ENCODE measurements at places on chromosomes 3 and 15.

- no peak overlapping the region for H3K27ac ChIP-seq
- H3K4me1 ChIP-seq = peaks cover 1% of the 10 kb centered on the region
- no peak for DNase-seq
- no peaks in the 10 kb centered on the region for H3K36me3 ChIP-seq
- H3K4me3 ChIP-seq = no peak overlapping the region
These were observed 52.6 kb upstream of the PTX3 start for GRCh38 chr3:157384031-157384430.

DNA sequence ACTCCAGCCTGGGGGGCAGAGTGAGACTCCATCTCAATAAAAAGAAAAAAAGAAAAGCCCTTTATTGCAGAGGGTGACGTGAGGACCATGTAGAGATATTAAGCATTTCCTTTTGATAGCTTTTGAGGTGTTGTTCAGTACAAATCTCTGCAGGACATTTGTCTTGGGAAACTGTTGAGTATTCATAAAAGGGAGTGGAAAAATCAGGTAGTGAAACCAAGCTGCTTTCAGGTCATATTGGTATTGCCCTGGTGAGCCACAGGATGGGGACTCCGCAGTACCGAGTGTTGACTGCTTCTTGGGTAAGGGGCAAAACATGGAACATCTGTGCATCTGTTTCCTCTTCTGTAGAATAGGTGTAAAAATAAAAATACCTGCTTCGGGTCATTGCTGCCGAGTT is 9.9 kb downstream of the ITPR1 start:
- no peaks in the 10 kb centered on the region for H3K27me3 ChIP-seq
- no peak overlapping the region for H3K27ac ChIP-seq
- no peak overlapping the region for H3K4me3 ChIP-seq
- peaks cover 4% of the 10 kb centered on the region for H3K36me3 ChIP-seq

DNA sequence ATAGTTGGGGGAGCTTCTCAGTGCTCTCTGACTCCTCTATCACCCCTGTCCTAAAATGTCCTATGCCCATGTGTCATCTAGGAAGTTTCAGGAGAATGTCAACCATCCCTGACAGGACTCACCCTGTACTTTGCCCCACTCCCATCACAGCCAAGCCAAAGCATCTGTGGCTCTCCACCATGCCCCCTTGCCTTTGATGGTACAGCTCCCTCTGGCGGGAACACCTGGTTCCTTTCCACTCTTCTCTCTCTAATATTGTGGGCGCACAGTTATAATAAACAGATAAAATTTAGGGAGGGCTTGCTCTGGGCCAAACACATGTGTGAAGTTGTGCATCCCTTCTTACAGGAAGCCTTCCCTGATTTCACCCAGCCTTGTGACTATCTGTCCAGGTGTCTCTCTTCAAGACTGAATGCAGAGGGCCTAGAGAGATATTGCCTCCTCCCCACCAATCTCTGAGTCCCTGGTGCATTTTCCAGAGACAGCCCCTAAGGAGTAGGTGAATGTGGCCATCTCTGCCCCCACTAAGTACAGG is 62.8 kb downstream of the ISG20 start:
- no peak for DNase-seq
- H3K27ac ChIP-seq = no peak overlapping the region
- no peaks in the 10 kb centered on the region for H3K36me3 ChIP-seq
- peaks cover 10% of the 10 kb centered on the region for H3K27me3 ChIP-seq

GRCh38 chr15:43249699-43250203 is 17.0 kb downstream of the TGM5 start:
- H3K4me3 ChIP-seq = no peak overlapping the region
- H3K36me3 ChIP-seq = no peaks in the 10 kb centered on the region
- peaks cover 12% of the 10 kb centered on the region for H3K27me3 ChIP-seq
- peaks cover 35% of the 10 kb centered on the region for H3K4me1 ChIP-seq
- peak overlapping the region; percentile 73 for H3K27ac ChIP-seq
- no peak for DNase-seq

GRCh38 chr3:5052247-5052646 is 69.8 kb upstream of the ARL8B start:
- no peaks in the 10 kb centered on the region for H3K36me3 ChIP-seq
- peak overlapping the region; percentile 85 for H3K27ac ChIP-seq
- no peak overlapping the region for H3K4me3 ChIP-seq
- DNase-seq = no peak
- H3K27me3 ChIP-seq = no peaks in the 10 kb centered on the region

- H3K4me3 ChIP-seq = peak overlapping the region; percentile 11
- peaks cover 2% of the 10 kb centered on the region for H3K27me3 ChIP-seq
- peaks cover 18% of the 10 kb centered on the region for H3K4me1 ChIP-seq
These were observed 7.9 kb upstream of the BCL2A1 start for GRCh38 chr15:79978655-79979514.

DNA sequence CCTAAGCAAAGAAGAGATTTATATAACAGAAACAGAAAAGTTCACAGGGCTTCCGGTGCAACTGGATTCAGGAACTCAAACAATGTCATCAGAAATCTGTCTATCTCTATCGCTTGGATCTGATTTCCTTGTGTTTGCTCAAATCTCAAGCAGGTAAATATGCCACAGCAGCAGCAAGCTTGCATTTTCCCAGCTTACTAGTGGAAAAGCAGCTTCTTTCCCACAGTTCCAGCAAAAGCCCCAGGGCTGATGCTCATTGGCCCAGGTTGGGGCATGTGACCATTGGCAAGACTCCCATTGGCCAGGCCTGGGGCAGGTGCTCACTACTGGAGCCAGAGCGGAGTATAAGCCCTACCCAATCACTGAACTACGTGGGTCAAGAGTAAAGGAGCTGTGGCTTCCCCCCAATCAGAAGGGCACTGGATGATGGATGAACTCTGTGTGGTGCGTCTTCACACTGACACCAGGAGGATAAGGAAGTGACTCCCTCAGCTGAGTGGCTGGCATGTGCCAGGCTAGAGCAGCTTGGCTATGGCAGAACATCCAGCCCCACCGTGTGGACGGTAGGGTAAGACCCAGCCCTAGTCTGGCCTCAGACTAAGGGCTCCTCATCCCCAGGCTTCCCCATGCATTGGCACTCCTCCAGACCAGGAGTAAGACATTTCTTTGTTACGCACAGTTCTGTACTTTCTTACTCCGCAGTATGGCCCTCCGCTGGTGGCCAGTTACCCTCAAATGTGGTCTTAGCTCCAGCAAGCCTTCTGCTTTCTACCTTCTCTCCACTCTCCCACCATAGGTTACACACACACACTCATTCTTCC is 13.1 kb upstream of the VIPR1 start:
- peaks cover 28% of the 10 kb centered on the region for H3K4me1 ChIP-seq
- DNase-seq = no peak
- H3K27me3 ChIP-seq = peaks cover 5% of the 10 kb centered on the region
- H3K4me3 ChIP-seq = no peak overlapping the region
- no peaks in the 10 kb centered on the region for H3K36me3 ChIP-seq
- peak overlapping the region; percentile 90 for H3K27ac ChIP-seq

GRCh38 chr3:150146991-150147761 is 176.5 kb upstream of the PFN2 start:
- no peaks in the 10 kb centered on the region for H3K36me3 ChIP-seq
- H3K4me1 ChIP-seq = peaks cover 37% of the 10 kb centered on the region
- H3K27ac ChIP-seq = peak overlapping the region; percentile 93
- no peak for DNase-seq

DNA sequence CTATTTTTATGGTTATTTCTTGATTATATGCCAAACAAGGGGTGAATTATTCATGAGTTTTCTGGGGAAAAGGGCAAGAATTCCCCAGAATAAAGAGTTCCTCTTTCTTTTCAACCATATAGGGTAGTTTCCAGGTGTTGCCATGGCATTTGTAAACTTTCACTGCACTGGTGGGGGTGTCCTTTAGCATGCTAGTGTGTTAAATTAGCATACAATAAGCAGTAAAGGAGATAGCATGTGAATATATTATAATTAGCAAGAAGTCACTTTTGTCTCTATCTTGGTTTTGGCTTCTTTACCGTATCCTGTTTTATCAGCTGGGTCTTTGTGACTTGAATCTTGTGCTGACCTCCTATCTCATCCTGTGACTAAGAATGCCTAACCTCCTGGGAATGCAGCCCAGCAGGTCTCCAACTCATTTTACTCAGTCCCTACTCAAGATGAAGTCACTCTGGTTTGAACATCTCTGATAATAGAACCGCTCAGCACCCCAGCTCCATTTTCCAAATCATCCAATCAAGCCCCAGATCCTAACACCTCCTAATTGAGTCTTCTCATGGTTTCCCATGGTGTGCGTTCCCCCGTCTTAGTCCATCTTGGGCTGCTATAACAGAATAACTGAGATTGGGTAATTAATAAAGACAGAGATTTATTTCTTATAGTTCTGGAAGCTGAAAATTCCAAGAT is 3.4 kb upstream of the SELENOT start:
- H3K27me3 ChIP-seq = no peaks in the 10 kb centered on the region
- no peak for DNase-seq
- peaks cover 41% of the 10 kb centered on the region for H3K4me1 ChIP-seq
- H3K27ac ChIP-seq = no peak overlapping the region

- H3K27me3 ChIP-seq = peaks cover 24% of the 10 kb centered on the region
- no peak overlapping the region for H3K27ac ChIP-seq
- no peak overlapping the region for H3K4me3 ChIP-seq
- DNase-seq = no peak
These were observed 35.6 kb downstream of the KLHL6 start for GRCh38 chr3:183519891-183520290.

DNA sequence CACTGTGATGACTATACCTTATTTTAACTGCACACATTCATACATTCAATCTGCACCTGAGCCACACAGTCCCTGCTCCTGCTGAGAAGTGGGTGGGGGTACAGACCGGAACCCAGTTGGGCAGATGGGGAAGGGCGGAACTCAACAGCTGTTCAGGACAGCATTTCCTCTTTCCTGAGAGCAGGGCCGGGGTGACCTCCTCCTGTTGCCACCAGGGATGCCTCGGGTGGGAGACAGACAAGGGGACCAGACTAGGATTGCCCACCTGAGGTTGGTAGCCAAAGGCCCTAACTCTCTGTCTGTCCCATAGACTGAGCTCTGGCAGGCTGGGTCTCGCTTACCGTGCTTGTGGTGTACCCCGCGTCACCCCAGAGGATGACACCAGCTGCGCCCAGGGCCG is 3.9 kb downstream of the HYAL2 start:
- no peak overlapping the region for H3K4me3 ChIP-seq
- no peak overlapping the region for H3K27ac ChIP-seq
- peaks cover 8% of the 10 kb centered on the region for H3K36me3 ChIP-seq
- DNase-seq = no peak
- H3K4me1 ChIP-seq = peaks cover 47% of the 10 kb centered on the region

DNA sequence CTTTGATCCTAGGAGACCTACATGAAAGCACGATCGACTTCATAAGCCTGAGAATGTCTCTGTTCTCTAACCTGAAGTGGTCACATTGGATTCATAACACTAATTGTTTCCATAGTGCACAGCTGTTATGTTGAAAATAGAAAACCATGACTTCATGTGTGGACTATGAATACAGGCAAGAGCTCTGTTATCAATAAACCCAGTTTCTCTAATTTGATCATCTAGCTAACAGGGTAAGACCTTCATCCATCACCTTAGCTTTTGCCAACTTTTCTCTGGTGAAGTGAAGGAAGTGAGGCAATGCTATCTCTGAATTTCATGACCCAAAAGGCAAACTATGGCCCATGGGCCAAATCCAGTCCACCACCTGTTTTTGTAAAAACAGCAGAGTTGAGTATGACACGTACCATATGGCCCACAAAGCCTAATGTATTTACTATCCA is 27.2 kb downstream of the ABI3BP start:
- DNase-seq = no peak
- H3K27ac ChIP-seq = no peak overlapping the region
- H3K27me3 ChIP-seq = no peaks in the 10 kb centered on the region
- H3K4me3 ChIP-seq = no peak overlapping the region

GRCh38 chr3:167928381-167928780 is 167.3 kb downstream of the GOLIM4 start:
- no peaks in the 10 kb centered on the region for H3K36me3 ChIP-seq
- no peak for DNase-seq
- H3K4me1 ChIP-seq = no peaks in the 10 kb centered on the region
- H3K27ac ChIP-seq = no peak overlapping the region
- H3K4me3 ChIP-seq = no peak overlapping the region

DNA sequence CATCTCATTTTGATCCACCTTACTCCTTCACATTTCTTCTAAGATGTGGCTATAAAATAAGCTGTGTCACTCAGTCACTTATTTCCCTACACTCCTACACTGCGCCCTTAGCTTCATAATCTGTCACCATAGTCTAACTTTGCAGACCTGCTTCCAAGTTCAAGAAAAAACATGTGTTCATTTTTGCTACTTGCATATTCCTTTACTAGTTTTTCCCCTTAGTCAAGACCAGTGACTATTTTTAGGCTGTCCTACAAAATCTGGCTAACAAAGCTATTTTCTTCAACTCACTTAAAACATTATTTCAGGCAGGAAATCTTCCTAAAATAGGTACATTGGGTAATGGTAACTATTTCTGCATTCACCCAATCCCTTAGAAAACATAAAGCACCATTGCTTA is 272.5 kb downstream of the TBC1D5 start:
- no peak overlapping the region for H3K27ac ChIP-seq
- H3K36me3 ChIP-seq = no peaks in the 10 kb centered on the region
- H3K27me3 ChIP-seq = no peaks in the 10 kb centered on the region
- H3K4me1 ChIP-seq = peaks cover 12% of the 10 kb centered on the region
- DNase-seq = no peak
- H3K4me3 ChIP-seq = no peak overlapping the region

GRCh38 chr15:71424765-71425164 is 309.5 kb downstream of the THSD4 start:
- no peaks in the 10 kb centered on the region for H3K36me3 ChIP-seq
- H3K4me1 ChIP-seq = peaks cover 10% of the 10 kb centered on the region
- DNase-seq = no peak
- no peak overlapping the region for H3K27ac ChIP-seq
- peaks cover 2% of the 10 kb centered on the region for H3K27me3 ChIP-seq
- no peak overlapping the region for H3K4me3 ChIP-seq

GRCh38 chr15:72389231-72389630 is 8.9 kb upstream of the TMEM202 start:
- no peak overlapping the region for H3K27ac ChIP-seq
- no peak for DNase-seq
- H3K4me1 ChIP-seq = no peaks in the 10 kb centered on the region

DNA sequence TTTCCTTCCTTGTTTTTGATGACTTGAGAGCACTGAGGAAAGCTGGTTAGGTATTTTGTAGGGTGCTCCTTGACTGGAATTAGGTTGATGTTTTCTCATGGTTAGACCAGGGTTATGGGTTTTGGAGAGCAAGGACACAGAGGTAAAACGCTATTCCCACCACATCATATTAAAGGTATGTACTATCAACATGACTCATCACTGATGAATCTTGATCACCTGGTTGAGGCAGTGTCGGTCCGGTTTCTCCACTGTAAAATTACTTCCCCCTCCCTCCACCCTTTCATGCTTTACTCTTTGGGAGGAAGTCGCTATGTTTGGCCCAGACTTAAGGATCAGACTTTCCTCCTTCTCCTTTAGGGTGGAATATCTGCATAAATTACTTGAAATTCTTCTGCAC is 201.6 kb downstream of the EDEM1 start:
- DNase-seq = no peak
- H3K4me3 ChIP-seq = no peak overlapping the region
- peaks cover 9% of the 10 kb centered on the region for H3K27me3 ChIP-seq
- no peaks in the 10 kb centered on the region for H3K36me3 ChIP-seq

GRCh38 chr3:73498764-73499622 is 125.7 kb downstream of the PDZRN3 start:
- H3K4me3 ChIP-seq = no peak overlapping the region
- no peak overlapping the region for H3K27ac ChIP-seq
- no peaks in the 10 kb centered on the region for H3K27me3 ChIP-seq
- DNase-seq = no peak

GRCh38 chr3:150602426-150603152 is 532 bp upstream of the SELENOT start:
- no peaks in the 10 kb centered on the region for H3K27me3 ChIP-seq
- no peak for DNase-seq
- H3K27ac ChIP-seq = peak overlapping the region; percentile 97
- H3K4me3 ChIP-seq = peak overlapping the region; percentile 93
- H3K4me1 ChIP-seq = peaks cover 60% of the 10 kb centered on the region
- peaks cover 5% of the 10 kb centered on the region for H3K36me3 ChIP-seq

Data from chondrocyte (in vitro differentiated cells).